ENCODE measurements at places on chromosomes 6 and 20. TPM values are rescaled to one million over a fixed set of nuclear protein-coding genes. Genes with fewer than 3 reads are reported as not detected.

Gene LST1
- total RNA-seq, result not detected

Gene NNAT
- total RNA-seq, result 3.1 TPM

DNA sequence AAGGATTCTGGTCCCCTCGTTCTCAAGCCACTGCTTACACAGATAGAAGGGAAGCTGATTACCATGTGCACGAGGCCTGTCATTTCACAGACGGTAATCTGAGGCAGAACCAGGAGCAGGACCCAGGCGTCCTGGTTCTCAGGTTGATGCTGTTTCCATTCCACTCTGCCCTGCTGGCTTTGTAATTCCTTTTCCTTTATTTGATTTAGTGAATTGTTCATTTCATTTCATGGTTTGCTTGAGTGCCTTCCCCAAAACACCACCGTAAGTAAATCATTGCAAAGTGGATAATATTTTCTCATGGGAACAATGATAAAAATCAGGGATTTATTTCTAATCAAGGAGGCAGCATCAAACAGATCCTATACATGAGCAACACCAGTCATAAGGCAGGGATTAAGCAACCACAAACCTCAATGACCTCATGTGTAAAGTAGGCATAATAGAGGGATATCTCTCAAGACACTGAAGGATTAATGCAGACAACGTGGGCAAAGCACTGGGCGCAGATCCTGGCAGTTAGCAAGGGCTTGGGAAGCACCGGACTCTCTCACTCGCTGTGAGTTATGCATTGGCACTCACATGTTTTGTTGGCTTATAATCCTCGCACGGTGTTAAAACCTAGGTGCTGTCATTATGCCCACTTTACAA, 229.5 kb upstream of the FOXQ1 start:
- H3K4me3 ChIP-seq, result no peak overlapping the region
- H3K27me3 ChIP-seq, result peaks cover 15% of the 10 kb centered on the region
- no peaks in the 10 kb centered on the region for H3K36me3 ChIP-seq
- DNase-seq, result peak; percentile 31
- H3K27ac ChIP-seq, result peak overlapping the region; percentile 45
- H3K4me1 ChIP-seq, result peaks cover 6% of the 10 kb centered on the region

DNA sequence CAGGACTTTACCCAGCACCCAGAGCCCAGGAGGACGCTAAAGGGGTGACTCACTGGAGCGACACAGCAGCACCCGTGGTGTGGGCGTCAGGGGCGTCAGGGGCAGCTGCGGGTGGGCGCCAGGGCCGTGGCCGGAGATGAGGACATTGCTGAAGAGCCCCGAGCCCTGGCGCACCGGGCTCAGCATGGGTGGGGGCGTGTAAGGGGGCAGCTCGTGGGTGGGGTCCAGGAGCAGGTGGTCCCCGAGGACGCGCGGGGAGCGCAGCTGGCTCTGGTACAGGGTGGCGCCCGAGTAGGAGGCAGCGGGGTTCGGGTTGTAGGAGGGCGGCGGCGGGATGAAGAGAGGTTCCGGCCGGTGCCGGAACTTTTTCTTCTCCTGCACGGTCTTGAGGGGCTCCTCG, 41.6 kb upstream of the MRPS10 start:
- peaks cover 15% of the 10 kb centered on the region for H3K36me3 ChIP-seq
- H3K4me1 ChIP-seq, result peaks cover 3% of the 10 kb centered on the region
- no peak for DNase-seq
- no peak overlapping the region for H3K27ac ChIP-seq
- H3K27me3 ChIP-seq, result no peaks in the 10 kb centered on the region
- H3K4me3 ChIP-seq, result no peak overlapping the region

GRCh38 chr20:1644101-1644962, 13.2 kb downstream of the SIRPG start:
- no peak overlapping the region for H3K27ac ChIP-seq
- H3K4me1 ChIP-seq, result no peaks in the 10 kb centered on the region
- no peak overlapping the region for H3K4me3 ChIP-seq
- H3K36me3 ChIP-seq, result no peaks in the 10 kb centered on the region
- no peak for DNase-seq

DNA sequence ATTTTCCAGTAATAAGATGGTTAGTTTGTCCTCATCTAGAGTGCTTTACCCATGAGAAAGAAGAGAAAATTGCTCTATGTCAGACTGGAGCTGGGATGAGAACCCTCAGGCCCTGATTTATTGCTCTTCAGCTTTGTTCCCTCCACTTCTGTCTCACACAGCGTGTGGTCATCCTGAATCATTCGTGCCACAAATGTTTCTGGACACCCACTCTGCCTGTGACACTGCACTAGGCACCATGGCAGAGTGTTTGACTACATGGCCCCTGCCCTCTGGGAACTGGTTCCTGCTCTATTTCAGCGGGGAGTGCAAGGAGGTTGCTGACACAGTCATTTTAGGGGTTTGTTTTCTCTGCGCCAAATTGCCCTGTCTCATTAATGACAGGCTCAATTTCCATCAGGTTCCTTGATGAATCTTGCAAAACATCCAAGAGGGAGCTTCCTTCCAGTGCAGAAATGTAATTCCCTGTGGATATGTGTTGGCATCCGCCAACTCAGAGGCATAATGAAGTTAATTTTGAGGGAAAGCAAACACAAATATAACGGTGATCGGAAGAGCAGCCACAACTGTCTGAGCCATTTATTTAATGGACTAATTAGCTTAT, 207.5 kb downstream of the CLIC5 start:
- H3K36me3 ChIP-seq, result no peaks in the 10 kb centered on the region
- H3K27me3 ChIP-seq, result no peaks in the 10 kb centered on the region
- H3K27ac ChIP-seq, result no peak overlapping the region
- no peak overlapping the region for H3K4me3 ChIP-seq
- no peaks in the 10 kb centered on the region for H3K4me1 ChIP-seq
- DNase-seq, result no peak

DNA sequence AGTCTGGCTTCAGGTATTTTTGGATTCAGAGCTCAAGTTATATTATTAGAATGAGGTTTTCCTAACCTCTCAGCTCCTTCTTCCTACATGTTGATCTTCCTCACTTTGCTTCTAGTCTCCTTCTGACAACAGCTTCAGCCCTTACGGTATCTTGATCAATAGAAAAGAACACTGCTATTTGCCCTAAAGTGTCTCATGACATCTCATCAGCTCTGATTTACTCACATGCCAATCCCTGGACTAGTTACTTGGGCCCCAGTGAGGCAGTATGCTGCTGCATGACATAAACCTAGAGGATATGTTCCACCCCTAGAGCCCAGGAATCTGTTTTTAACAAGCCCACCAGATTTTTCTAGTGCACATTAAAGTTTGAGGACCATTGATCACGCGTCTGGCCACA, 110.3 kb downstream of the UNC5CL start:
- no peak overlapping the region for H3K4me3 ChIP-seq
- no peak overlapping the region for H3K27ac ChIP-seq
- peaks cover 12% of the 10 kb centered on the region for H3K4me1 ChIP-seq
- H3K27me3 ChIP-seq, result peaks cover 13% of the 10 kb centered on the region

DNA sequence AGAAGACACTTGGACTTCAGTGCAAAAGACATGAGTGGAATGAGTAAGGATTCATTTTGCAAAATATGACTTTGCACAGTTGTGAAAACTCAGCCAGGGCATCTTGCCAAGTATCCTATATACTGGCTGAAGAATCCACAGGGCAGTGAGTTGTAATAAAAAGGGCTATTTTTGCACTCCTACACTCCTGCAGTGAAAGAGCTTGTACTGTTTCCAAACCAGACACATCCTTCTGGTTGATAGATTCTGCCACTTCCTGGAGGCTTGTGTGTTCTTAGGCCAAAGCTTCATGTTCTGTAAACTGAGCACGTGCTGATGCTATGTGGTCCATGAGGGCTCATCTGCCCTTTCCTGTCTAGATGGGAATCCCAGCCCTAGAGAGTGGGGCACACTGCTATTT, 34.9 kb downstream of the GMPR start:
- peak; percentile 32 for DNase-seq
- no peak overlapping the region for H3K4me3 ChIP-seq
- no peaks in the 10 kb centered on the region for H3K27me3 ChIP-seq
- H3K4me1 ChIP-seq, result peaks cover 13% of the 10 kb centered on the region
- no peak overlapping the region for H3K27ac ChIP-seq

GRCh38 chr6:134691180-134691579, 258.7 kb downstream of the ALDH8A1 start:
- no peak overlapping the region for H3K4me3 ChIP-seq
- no peak for DNase-seq
- H3K4me1 ChIP-seq, result peaks cover under 1% of the 10 kb centered on the region
- H3K36me3 ChIP-seq, result no peaks in the 10 kb centered on the region
- no peaks in the 10 kb centered on the region for H3K27me3 ChIP-seq
- no peak overlapping the region for H3K27ac ChIP-seq

DNA sequence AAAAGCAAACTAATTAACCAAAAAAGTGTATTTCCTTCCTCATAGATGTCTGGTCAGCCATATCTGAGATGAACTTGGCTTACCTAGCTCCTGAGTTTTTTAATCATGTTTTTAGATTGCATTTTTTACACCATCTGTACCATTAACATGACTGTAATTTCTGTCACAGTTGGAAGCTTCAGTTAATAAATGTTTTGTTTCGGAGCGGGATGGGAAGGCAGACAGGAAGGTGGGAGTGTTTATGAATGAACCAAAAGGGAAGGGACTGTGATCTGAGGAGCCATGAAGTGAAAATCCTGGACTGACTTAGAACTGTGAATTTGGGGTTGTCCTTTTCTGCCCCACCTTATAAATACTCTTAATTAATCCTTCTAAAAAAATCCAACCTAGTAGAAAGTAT, 445.6 kb upstream of the SOX4 start:
- no peaks in the 10 kb centered on the region for H3K27me3 ChIP-seq
- H3K4me1 ChIP-seq, result no peaks in the 10 kb centered on the region
- DNase-seq, result no peak

- peaks cover 10% of the 10 kb centered on the region for H3K4me1 ChIP-seq
- DNase-seq, result no peak
- H3K27ac ChIP-seq, result no peak overlapping the region
Observed at GRCh38 chr6:139364982-139365379, 9.5 kb downstream of the CITED2 start.

GRCh38 chr20:63405102-63405730, 44.1 kb upstream of the CHRNA4 start:
- no peak overlapping the region for H3K27ac ChIP-seq
- DNase-seq, result no peak
- no peaks in the 10 kb centered on the region for H3K36me3 ChIP-seq
- no peaks in the 10 kb centered on the region for H3K4me1 ChIP-seq

- no peak overlapping the region for H3K27ac ChIP-seq
- peaks cover 14% of the 10 kb centered on the region for H3K27me3 ChIP-seq
- H3K36me3 ChIP-seq, result no peaks in the 10 kb centered on the region
- DNase-seq, result peak; percentile 8
- no peak overlapping the region for H3K4me3 ChIP-seq
Observed at GRCh38 chr20:43187476-43188233, 2.1 kb downstream of the PTPRT start.

- no peak for DNase-seq
- no peaks in the 10 kb centered on the region for H3K36me3 ChIP-seq
- no peak overlapping the region for H3K27ac ChIP-seq
- H3K4me3 ChIP-seq, result no peak overlapping the region
- peaks cover 8% of the 10 kb centered on the region for H3K27me3 ChIP-seq
Observed at GRCh38 chr20:63461104-63461763, 11.2 kb downstream of the KCNQ2 start.

DNA sequence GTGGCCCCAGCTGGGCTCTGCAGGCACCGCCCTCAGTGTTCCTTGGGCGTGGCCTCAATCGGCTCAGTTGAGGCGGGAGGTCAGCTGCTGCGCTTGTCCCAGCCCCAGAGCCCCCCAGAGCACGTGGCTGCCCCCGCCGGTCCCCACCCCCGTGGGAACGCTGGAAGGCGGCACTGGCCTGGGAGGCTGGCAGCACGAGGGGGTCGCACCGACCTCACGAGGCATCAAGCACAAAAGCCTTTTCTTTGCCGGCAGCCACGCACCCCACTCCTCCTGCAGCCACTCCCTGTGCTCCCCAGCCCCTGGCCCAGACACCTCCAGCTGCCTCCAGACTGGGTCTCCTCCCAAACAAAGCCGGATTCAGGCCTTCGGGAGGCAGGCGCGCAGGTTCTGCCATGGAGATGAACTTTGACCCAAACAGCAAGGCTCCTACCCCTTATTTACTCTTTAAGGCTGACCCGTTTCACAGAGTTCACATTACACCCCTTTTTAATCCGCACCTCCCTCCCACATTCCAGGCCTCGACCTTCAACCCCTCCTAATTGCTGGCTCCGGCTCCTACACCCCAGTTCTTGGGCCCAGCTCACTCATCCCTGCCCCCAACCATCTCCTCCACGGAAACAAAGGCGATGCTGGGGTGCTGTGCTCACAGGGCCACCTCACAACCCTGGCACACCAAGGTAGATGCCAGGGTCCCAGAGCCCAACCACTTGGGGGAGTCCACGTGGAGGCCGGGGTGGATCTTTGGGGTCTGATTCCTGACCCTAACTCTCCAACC, 111.7 kb downstream of the NOL4L start:
- no peaks in the 10 kb centered on the region for H3K27me3 ChIP-seq
- peaks cover 76% of the 10 kb centered on the region for H3K4me1 ChIP-seq
- peak overlapping the region; percentile 53 for H3K4me3 ChIP-seq

DNA sequence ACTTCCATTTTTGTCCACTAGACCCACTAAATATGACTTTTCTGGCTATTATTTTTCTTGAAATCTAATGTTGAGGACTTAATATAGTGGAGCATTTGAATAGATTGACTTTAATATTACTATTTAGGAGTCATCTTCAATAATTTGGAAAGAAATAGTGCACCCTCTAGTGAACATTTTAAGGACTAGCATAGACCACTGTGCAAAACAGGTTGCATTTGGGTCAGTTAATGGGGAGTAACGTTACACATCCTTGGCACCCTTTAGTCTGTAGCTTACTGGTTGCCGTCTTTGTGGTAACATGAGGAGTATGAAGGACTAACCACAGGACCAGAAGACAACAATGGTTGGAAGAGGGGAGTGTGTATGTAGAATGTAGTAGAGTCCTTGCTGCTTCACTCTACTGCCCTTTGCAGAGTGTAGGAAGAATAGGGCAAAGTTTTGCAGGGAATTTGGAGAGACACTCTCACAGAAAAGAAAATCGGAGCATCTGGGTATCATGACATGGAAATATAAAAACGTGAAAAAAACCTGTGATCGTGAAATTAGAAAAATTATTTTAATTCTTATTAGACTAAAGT, 25.2 kb downstream of the RFPL4B start:
- H3K27me3 ChIP-seq, result no peaks in the 10 kb centered on the region
- no peaks in the 10 kb centered on the region for H3K4me1 ChIP-seq
- no peaks in the 10 kb centered on the region for H3K36me3 ChIP-seq
- DNase-seq, result peak; percentile 48
- no peak overlapping the region for H3K27ac ChIP-seq

- H3K27me3 ChIP-seq, result no peaks in the 10 kb centered on the region
- no peaks in the 10 kb centered on the region for H3K36me3 ChIP-seq
- H3K27ac ChIP-seq, result no peak overlapping the region
- H3K4me1 ChIP-seq, result peaks cover 12% of the 10 kb centered on the region
- no peak overlapping the region for H3K4me3 ChIP-seq
- DNase-seq, result no peak
Observed at GRCh38 chr6:33749401-33749800, 2.7 kb upstream of the IP6K3 start.
